ENCODE measurements at places on chromosomes 1 and 21. TPM values are rescaled to one million over a fixed set of nuclear protein-coding genes. Genes with fewer than 3 reads are reported as not detected.
A peak's percentile ranks its signal among the peaks of the same experiment; 100 is the strongest.

GRCh38 chr1:6464514-6464836 is 1.5 kb downstream of the TNFRSF25 start:
- DNase-seq, result peak; percentile 76

- no peak for DNase-seq
Observed at GRCh38 chr21:35825370-35826353, 234.7 kb downstream of the SETD4 start.

DNA sequence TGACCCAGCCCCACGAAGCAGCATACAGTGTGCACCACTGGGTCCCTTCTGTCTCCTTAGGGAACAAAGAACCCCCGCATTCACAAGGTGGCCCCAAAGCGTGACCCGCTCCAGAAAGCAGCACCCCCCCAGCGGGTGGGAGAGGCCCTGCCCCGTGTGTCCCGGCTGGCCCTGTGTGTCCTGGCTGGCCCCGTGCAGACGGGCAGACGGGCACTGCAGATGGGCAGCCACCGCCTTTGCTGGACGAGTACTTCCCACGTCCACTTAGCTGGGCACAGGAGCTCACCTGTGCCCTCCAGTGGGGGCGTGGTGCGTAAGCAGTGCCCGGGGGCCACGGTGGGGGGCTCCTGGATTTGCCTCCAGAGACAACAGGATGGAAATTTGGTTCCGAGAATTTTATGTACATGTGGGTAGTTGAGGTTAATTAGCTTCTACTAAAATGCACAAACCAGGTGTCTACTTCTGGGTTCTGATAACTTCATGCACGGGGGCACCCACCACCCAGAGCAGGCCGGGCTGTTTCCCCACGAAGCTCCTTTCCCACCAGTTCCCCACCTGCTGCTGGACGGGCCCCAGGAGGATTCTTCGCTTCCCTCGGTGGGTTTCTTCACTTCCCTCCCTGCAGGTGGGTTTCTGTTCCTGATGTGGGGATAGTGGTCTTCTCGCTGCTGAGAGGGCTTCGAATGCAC is 33.2 kb upstream of the SLC19A1 start:
- no peak for DNase-seq

DNA sequence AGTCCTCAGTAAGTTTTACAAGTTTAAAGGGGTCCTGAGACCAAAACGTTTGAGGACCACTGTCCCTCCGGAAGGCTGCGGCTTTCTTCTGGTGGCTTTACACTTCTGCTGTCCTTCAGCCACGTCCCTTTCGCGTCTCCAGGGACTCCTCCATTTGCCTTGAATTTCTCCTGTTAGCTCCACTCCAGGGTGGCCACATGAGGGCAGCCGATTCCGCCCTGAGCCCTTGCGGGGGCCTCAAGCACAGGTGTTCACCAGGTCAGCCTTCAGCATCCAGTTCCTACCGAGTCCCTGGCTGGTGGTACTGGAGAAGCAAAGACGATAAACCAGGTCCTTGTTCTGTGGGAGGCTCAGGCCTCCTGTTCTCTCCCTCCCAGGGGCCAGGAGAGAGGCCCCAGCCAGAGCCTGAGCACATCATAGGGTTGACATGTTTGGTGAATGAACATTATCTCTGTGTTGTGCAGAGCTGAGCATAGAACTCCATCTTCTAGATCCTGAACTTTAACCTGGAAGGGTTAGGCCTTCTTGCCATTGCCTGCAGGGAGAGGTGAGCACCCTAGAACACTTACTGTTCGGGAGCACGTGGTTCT is 27.4 kb upstream of the COQ8A start:
- DNase-seq, result peak; percentile 89

DNA sequence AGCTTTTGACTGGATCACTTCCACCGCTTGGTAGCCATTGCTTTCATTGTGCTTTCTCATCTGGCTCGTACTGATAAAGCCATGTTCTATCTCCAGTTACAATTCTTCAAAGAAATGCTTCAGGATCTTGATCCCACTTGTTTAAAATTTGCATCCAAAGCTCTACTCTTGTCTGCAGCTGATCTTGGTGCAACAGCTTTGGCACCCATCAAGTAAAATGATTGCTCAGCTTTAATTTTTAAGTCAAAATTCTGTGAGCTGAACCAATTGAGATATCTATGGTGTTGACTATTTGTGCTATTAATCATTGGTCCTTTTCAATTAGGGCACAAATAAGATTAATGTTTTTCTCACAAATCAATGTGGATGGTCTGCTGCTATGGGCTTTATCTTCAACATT is 54.8 kb upstream of the DUSP10 start:
- DNase-seq, result no peak

GRCh38 chr1:116628448-116628847 is 39.1 kb downstream of the IGSF3 start:
- DNase-seq, result no peak

DNA sequence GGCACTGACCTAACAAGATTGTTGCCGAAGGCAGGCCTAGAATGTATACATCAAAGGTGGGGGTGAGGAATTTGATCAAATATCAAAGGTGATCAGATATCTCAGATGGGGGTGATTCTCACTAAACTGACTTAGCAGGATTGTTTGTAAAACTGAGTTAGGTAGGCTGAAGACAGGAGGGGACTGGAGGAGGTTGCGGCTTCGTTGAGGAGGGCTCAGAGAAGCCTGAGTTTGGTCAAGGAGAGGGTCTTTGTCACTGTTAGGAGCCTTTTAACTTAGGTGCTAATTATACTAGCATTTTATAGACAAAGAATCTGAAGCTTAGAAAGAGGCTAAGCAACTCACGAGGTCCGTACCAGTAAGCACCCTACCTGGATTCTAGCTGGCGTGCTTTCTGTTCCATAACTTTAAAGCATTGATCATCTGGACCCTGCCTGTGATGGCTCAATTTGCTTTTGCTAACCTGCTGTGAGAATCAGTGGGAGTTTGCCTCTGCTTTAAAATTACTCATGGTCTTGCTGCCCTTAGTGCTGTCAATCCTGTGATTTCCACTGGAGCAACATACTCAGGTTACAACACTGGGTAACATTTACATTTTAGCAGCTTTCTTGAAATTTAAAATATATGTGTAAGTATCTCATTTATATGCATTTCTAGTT is 49.8 kb downstream of the ITSN1 start:
- no peak for DNase-seq

DNA sequence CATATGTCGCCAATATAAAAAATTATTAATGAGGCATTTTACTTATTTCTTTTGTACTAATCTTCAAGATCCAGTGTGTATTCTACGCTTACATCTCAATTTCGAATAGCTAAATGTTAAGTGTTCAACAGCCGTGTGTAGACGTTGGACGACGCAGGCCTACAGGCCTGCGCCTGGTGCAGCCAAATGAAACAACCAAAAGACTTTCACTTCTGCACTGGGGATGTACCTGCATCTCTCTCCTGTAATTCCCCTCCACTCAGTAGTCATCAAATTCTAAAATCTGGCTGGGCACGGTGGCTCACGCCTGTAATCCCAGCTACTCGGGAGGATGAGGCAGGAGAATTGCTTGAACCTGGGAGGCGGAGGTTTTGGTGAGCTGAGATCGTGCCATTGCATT is 76.8 kb upstream of the HNRNPU start:
- no peak for DNase-seq

DNA sequence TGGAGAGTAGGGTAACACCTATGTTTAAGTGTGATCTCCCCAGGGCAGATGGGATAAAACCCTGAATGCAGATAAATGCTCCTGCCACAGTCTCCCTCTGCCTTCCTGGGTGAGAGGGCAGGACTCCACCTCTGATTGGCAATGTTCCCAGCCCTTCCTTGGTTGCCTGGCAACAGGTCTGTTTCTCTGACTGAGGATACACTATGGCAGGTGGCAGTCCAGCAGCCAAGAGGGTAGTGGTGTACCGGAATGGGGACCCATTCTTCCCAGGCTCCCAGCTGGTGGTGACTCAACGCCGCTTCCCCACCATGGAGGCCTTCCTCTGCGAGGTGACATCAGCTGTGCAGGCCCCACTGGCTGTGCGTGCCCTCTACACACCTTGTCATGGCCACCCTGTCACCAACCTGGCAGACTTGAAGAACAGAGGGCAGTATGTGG is at the start of gene DCDC2B:
TSS of gene DCDC2B (plus strand) at position 199 of the 438 bp plus-strand sequence. CDS start at position 204, 5 bp downstream.
- peak; percentile 61 for DNase-seq

The FMN2 gene
- not detected for total RNA-seq

GRCh38 chr1:17023102-17023501 is 11.4 kb upstream of the ATP13A2 start:
- DNase-seq, result no peak

The SELL gene
- 0.06 TPM for total RNA-seq

GRCh38 chr1:95145493-95145892 is 28.3 kb downstream of the TLCD4 start:
- no peak for DNase-seq

GRCh38 chr1:9651565-9652378 is at the start of gene PIK3CD:
Gene PIK3CD, plus strand, starts transcription at chr1:9651731. Its CDS starts 58,725 bp downstream, at chr1:9710456.
- DNase-seq, result no peak

DNA sequence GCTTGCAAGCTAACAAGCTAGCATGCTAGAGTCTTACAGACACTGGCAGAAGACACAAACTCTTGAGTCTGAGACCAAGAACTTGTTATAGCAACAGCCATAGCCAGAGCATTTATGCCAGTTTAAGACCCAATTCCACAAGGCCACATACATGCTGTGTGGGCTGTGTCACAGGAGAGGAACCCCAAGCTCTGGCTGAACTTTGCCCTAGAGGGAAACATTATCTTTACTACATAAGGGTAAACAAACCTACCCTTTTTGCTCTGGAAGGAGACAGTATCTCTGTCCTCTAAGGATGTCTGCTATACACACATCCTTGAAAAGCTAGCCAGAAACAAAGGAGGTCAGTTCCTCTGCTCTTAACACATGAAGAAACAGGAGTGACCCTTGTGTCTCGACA is 70.3 kb downstream of the HSF2BP start:
- DNase-seq, result no peak

The FOXO6 gene
- total RNA-seq, result 1.5 TPM

DNA sequence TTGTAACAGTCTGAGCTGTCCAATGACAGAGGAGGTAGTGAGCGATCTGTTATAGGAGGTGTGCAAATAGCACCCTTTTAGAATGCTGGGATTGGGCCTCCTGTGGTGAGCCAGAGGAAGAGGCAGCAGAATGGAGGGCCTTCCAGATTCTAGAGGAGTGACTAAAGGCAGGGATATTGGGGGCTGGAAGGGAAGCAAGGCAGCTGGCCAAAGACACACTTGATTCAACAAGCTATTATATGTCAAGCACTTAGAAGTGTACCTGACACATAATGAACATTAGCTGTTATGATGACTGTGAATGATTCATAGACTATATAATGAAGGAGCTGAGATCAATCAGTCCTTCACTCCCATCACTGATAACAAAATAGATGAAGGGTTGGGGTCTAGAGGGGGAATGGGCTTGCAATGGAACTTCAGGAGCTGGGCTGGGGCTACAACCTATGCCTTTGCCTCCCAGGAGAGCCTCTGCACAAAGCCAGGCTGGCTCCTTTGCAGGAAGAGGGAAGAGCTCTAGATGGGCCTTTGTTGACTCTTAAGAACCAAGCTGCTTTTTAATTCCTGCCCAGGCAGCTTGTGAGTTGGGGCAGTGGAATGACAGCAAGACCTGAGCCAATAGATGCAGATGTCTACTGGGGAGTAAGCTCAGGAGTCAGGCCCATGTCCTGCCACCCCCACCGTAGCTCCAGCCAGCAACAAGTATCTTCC is 2.3 kb upstream of the MKNK1 start:
- no peak for DNase-seq

GRCh38 chr1:12566484-12567287 is 51.3 kb downstream of the DHRS3 start:
- no peak for DNase-seq

The KDF1 gene
- not detected for total RNA-seq

- no peak for DNase-seq
Observed at GRCh38 chr1:6454856-6455751, 10.9 kb downstream of the TNFRSF25 start.

The SPRR1A gene
- not detected for total RNA-seq

DNA sequence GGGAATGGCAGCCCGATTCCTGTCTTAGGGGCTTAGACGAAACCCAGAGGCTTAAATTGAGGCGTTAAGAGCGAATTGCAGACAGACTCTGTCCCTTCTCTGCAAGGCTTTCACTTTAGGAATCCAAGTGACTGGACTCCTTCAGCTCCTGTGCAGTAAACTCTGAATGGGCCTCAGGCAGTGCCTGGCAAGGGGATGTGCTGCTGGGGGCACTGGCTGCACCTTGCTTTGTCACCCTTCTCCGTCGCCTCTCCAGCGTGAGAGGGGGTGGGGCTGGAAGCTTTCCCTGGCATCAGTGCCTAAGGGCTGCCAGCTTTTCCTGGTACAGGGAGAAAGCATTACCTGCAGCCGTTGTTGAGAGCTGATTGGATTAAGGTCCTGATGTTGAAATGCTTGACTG is 39.9 kb upstream of the NFASC start:
- DNase-seq, result peak; percentile 71

GRCh38 chr1:85617633-85618100 is 37.1 kb downstream of the CCN1 start:
- no peak for DNase-seq

DNA sequence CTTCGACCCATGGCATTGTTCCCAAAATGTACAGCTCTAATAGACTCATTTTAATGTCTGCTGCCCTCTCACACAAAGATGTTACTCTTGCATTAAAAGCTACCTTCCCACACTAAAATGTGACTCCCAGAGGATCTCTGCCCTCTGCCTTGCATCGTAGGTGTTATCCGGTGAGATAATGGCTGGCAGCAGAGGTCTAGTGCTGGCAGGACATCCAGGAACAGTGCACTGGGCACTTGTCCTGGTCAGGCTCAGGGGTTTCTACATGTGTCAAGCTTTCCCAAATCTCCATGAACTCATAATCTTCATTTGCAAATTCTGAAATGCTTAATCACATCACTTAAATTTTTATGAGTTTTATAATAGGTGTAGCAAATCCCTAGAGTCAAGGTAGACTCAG is 310.6 kb downstream of the LRRIQ3 start:
- peak; percentile 98 for DNase-seq

GRCh38 chr1:40806731-40807695 is 23.4 kb downstream of the KCNQ4 start:
- no peak for DNase-seq

The FAM72B gene
- total RNA-seq, result 6.3 TPM

DNA sequence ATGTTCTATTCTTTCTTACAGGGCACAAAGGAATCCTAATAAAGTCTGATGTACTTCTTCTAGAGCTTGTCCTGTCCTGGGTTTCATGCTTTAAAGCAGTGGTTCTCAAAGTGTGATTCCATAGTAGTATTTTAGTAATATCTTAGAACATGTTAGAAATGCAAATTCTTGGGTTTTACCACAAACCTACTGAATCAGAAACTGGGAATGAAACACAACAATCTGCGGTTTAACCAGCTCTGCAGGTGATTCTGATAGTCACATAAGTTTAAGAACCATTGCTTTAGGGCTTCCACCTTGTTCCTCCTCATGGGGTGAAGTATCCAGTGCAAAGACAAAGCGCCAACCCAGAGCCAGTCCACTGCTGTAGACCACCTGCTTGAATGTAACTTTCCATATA is 41.1 kb downstream of the NGF start:
- DNase-seq, result no peak

DNA sequence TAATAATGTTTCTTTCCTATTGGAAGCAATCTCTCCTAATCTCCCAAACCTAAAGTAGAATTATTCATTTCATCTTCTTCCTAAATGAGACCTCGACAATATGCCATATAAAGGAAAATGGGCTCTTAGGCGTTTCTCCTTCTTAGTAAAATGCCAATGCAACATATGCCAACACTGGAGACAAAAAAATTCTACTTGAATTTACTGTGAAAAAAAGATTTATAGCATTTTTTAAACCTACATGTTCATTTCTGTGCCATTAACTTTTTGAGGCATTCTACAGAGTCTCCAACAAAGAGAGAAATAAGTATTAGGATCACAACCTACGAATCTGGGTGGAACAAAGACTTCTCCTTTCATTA is 1.3 kb downstream of the WDR47 start:
- DNase-seq, result peak; percentile 48

Measured in G401 (cell line).